WTC11 (cell line): ENCODE measurements at places on chromosomes 2 and 18. TPM values are rescaled to one million over a fixed set of nuclear protein-coding genes. Genes with fewer than 3 reads are reported as not detected.

CYRIA gene
- 6.2 to 8.3 TPM (median 7.1 TPM) in 3 replicates for total RNA-seq

MSH2 gene
- total RNA-seq, result 207 to 244 TPM (median 209 TPM) in 3 replicates

IMPACT gene
- total RNA-seq, result 48.0 to 48.8 TPM (median 48.3 TPM) in 3 replicates

DNA sequence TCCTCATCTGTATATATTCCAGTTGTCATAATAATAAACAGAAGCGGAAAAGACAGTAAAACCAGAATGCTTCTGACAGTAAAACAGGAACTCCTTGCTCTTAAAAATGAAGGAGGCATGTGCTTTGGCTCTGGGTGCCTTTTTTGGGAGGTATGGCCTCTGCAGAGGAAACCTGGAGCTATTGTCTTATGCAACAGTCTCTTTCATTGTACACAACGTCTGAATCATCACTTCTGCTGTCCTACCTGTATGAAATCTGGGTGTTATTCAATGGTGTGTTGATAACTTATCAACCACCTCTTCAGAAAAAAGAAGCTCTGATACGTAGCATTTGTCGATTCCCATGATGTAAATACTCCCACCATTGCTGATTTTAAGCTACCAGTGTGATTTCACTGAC lies 64.8 kb downstream of the CDCA7 start:
- no peak for DNase-seq
- peaks cover 17% of the 10 kb centered on the region for H3K4me1 ChIP-seq
- no peaks in the 10 kb centered on the region for H3K36me3 ChIP-seq

GRCh38 chr2:94869552-94870439 lies 1.4 kb upstream of the TEKT4 start:
- H3K4me3 ChIP-seq, result no peak overlapping the region
- H3K36me3 ChIP-seq, result no peaks in the 10 kb centered on the region
- peaks cover 48% of the 10 kb centered on the region for H3K27me3 ChIP-seq
- peaks cover 10% of the 10 kb centered on the region for H3K4me1 ChIP-seq
- DNase-seq, result no peak
- H3K27ac ChIP-seq, result no peak overlapping the region

DNA sequence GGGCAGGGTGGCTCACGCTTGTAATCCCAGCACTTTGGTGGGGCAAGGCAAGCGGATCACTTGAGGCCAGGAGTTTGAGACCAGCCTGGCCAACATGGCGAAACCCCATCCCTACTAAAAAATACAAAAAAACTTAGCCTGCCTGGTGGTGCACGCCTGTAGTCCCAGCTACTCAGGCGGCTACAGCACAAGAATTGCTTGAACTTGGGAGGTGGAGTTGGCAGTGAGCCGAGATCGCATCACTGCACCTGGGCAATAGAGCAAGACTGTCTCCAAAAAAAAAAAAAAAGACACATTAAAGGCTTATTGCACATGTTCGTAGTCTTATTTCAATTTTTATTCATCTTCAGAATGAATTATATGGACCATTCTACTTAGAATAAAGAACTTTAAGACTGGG lies 110.2 kb downstream of the BMPR2 start:
- H3K27ac ChIP-seq, result no peak overlapping the region
- DNase-seq, result no peak
- no peak overlapping the region for H3K4me3 ChIP-seq
- H3K27me3 ChIP-seq, result no peaks in the 10 kb centered on the region
- H3K4me1 ChIP-seq, result 0 out of 2 replicates have a peak, but pooled peaks cover 5% of the 10 kb centered on the region
- peaks cover 10% of the 10 kb centered on the region for H3K36me3 ChIP-seq

DNA sequence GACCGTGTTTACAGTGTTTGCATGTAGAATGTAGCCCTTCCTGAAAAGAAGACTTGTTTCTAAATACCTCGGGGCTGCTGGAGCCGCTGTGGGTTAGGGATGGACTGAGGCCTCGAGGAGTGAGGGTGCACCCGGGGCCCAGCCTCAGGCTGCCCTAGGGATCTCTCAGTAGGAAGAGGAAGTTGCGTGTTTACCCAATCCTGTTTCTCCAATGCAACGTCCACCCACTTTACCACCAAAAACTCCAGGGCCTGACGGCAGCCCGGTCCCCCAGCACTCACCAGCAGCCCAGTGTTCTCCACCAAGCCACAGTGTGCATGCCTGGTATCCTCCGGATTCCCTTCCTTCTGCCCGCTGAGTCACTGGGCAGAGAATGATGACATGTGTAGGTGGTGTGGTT lies 255.8 kb downstream of the GLI2 start:
- no peak for DNase-seq
- H3K27ac ChIP-seq, result no peak overlapping the region
- no peaks in the 10 kb centered on the region for H3K4me1 ChIP-seq
- peaks cover 3% of the 10 kb centered on the region; the same call in 1 of the 2 replicates for H3K27me3 ChIP-seq
- H3K4me3 ChIP-seq, result no peak overlapping the region
- peaks cover 26% of the 10 kb centered on the region for H3K36me3 ChIP-seq
